ENCODE measurements at places on chromosomes 7 and 10.

- DNase-seq, result peak; percentile 90
Observed at GRCh38 chr10:33134011-33134751, 176.2 kb upstream of the ITGB1 start.

DNA sequence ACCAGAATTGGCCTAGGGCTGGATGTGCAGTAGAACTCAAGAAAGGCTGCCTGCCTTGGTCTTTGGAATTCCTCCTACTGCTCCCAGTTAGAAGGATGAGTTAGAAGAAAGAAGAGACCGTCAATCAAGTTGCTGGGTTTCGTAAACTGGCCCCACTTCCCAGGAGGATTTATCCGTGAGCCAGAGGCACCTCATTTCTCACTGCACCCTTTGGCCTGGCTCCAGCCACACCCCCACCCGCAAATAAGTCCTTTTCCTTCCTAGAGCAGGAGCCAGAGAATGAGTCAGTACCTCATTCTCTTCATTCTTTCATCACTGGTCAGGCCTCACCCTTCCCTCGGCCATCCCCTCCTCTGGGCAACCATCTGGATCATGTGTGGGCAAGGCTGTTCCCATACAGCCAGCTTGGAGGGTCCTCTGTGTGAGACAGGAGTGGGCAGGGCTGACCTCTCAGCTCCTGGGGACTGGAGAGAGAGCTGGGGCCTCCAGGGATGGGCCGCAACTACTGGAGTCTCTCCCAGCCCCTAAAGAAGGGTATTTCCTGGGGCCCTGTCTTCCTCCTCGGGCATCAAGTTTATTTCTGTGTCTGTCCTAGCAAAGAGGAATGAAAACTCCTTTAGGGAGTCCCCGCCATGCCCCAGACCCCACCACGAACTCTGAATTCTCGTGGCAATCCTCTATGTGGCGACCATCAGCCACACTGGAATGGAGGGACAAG, 87.2 kb upstream of the DUSP5 start:
- DNase-seq, result peak; percentile 89

DNA sequence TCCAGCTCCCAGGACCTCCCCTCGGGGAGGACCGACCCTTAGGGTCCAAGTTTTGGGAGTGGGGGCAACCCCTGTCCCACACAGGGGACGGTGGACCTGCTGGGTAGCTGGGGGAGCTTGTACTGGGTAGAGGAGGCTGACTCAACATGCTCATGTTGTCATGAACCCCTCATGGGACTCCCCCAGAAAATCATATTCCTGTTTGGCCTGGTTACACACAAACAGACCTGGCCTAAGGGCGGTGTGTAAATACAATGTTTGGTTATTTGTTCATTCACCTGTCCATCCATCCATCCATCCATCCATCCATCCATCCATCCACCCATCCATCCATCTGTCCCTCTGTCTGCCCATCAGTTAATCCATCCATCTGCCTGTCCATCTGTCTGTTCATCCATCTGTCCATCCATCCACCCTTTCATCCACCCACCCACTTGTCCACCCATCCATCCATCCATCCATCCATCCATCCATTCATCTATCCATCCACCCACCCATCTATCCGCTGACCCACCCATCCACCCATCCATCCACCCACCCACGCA, 92.9 kb downstream of the DNAJB6 start:
- no peak for DNase-seq

- DNase-seq, result peak; percentile 75
Observed at GRCh38 chr7:108234281-108234680, 104.1 kb upstream of the LAMB4 start.

- DNase-seq, result no peak
Observed at GRCh38 chr10:131034451-131034850, 277.1 kb downstream of the TCERG1L start.

DNA sequence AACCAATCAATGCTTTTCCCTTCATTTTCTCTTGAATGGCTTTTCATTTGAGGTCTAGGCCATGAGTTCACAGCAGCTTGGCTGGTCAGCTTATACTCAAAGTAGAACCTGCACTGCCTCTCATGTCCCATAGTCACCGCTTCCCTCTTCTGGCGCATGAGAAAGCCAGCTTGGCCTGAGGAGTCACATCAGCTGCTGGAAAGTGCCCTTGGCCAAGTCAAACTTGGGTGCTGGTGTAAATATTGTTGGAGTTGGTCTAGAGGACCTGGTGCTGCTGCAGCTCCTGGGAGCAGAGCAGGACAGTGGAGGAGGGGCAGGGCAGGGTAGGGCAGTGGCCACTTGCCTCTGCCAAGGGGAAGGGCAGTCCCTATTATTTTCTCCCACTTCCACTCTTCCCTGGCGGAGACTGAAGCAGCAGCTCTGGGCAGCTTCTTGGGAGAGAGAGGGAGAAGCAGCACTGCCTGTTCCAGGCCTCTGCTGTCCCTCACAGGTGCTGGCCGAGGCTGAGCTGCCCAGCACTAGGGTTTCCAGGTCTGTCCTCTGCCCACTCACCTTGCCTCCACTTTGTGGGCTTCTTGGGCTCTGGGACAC, 12.8 kb downstream of the UBE2D4 start:
- DNase-seq, result no peak

DNA sequence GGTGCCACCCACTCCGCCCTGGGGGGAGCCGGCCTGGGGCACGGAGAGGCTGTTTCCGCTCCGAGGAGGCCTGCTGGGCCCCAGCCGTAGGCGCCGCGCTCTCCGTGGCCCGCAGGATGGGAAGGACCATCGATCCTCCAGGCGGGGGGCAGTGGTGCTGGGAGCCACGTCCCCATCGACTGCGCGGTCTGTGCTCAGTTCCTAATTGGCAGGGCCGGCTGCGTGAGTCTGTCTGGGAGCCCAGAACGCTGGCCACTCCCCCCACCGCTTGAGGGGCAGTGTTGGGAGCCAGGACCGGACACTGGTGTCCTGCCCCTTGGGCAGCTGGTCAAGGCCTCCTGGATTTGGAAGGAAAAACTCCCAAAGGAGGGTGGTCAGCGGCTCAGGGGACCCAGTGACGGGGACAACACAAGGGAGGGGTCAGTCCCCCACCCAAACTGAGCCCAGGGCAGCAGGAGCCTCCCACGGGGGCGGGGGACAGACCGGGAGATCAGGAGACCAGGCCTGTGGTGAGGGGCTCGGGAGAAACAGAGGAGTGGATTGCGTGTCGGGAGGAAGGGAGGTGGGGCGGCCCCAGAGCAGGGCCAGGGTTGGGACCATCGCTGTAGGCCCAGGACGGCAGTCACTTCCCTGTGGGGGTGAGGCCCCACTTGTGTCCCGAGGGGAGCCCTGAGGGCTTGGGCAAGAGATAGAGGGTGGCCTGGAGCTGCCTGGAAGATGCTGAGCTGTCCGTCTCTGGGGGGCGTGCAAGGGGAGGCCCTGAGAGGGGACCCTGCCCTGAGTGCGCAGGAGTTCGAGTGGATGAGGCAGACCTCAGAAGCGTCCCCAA, 89.0 kb downstream of the UNCX start:
- no peak for DNase-seq

DNA sequence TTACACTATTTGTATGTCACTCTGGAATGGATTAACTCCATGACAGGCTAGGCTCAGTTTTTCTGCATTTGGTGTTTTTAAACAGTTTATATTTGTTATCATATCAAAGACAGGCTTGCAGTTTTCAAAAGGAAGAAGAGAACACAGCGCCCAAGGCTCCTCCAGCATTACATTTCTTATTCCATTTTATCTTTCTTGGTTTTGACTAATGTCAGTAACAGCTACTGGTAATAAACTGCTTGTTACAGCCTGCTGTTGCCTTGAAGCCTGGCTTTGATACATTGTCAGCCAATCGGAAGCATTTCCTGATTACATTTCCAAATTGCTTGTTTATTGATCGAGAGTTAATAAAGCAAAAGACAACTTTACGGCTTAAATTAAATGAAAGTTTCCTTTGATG, 166.0 kb upstream of the MDFIC start:
- DNase-seq, result no peak

- DNase-seq, result peak; percentile 43
Observed at GRCh38 chr7:95865716-95866371, 93.5 kb downstream of the DYNC1I1 start.

DNA sequence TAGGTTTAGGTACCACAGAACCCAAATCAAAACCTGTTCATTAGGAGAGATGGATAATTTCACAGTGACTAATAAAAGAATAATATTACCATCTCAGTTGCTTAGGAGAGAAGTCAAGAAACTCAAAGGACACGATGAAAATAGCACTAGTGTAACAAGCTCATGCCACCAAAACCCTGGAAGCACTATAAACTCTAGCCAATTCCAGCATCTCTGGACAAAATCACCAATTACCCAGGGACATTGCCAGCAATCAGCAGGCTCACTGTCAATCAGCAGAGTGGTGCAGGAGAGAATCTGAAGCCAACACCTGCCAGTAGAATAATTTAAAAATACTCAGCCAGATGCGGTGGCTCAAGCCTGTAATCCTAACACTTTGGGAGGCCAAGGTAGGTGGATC, 88.9 kb downstream of the ARMH3 start:
- no peak for DNase-seq

GRCh38 chr7:116554911-116555310, 30.1 kb downstream of the CAV1 start:
- no peak for DNase-seq

DNA sequence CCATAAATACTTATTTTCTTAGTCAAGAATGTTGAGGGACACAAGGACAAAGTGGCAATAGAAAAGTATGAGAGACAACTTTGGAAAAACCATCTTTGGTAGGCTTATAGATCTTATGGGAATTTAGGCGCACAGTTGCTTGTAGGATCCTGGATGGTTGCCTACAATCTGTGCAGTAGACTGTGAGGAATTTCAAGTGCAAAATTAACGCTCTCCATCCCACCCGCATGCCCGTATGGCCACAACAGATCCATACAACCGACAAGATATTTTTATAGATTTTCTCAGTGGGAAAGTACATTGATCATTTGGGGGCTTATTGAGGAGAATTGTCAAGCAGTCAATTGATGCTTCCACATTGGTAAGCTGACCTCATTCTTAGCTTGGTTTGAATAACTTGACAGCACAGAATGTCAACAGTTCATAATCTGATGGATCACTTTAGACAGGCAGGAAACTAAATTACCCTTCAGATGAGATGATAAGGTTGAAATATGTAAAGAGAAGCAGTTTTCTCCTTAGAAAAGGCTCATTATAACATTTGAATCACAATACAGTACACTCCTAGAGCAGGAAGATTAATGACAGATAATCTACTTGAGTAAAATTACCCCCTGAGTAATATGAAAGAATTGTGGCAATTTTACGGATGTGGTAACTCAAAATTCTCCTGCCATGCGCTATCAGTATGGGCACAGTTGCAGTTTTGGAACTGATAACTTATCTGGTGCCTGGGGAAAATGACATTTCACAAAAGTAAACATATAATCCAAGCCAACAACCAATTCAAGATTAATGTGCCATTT, 479.7 kb downstream of the KIF20B start:
- no peak for DNase-seq

- DNase-seq, result no peak
Observed at GRCh38 chr7:27215356-27215755, 15.5 kb upstream of the HOXA13 start.

- DNase-seq, result no peak
Observed at GRCh38 chr10:23341004-23341403, 3.6 kb downstream of the C10orf67 start.

DNA sequence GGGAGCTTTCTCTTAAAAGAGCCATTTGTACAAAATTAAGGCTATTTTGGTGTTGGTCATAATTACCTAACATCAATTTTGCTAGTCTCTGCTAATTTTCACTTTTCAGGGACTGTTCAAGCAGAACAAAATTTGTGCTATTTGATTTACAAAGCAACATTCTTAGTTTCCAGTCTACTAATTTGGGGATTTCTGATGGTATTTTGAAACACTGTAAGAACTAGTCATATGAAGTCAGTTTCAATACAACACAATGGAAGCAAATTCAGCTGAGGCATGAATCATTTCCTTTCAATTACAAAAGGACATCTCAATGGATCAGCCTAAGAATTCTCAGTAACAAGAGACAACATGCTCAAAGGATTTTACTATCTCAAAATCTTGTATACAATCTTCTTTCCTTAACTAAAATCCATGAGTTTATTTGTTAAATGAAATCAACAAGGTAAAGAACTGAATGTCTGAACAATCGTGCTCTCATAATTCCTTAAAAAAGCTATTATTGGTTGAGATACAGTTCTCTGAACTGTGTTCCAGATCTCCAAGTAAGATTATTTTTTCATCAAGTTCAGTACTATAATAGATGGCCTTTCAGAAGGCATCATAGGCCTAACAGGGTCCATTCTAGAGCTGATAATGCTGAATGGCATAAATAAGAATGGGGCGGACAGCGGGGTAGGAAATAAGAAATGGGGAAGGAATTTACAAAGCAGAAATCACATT, 144.6 kb downstream of the NRCAM start:
- DNase-seq, result peak; percentile 89

DNA sequence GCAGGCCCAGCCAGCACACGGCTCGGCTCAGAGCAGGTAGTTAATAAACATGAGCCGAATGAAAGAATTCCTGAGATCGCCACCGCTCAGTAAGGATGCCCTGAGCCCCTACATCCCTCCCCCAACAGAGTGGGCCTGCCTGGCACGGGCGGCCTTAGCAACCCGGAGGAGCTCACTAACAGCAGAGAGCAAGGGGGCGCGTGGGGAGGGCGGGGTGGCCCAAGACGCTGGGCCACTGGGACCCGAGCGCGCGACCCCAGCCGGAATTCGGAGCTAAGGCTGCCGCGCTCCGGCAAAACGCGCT, 403 bp upstream of the ENO4 start:
- DNase-seq, result no peak

- DNase-seq, result no peak
Observed at GRCh38 chr10:67771200-67771599, 66.8 kb downstream of the DNAJC12 start.

- DNase-seq, result no peak
Observed at GRCh38 chr7:34026481-34027190, 121.3 kb downstream of the BMPER start.

GRCh38 chr7:148146346-148146745, 444.2 kb upstream of the C7orf33 start:
- DNase-seq, result no peak

- no peak for DNase-seq
Observed at GRCh38 chr10:11553773-11554381, 57.6 kb downstream of the USP6NL start.

- DNase-seq, result no peak
Observed at GRCh38 chr10:2618690-2619089, 448.7 kb upstream of the PFKP start.

DNA sequence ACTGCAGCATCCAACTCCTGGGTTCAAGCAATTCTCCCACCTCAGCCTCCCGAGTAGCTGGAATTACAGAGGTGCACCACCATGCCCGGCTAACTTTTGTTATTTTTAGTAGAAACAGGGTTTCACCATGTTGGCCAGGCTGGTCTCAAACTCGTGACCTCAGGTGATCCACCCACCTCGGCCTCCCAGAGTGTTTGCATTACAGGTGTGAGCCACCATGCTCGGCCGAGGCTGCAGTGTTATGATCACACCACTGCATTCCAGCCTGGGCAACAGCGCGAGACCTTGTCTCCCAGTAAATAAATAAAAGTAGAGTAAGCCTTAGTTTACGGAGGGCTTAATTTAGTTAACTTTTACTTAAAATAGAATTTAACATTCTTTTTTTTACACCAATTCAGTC, 23.7 kb upstream of the IGF2BP3 start:
- no peak for DNase-seq

All from endothelial cell of umbilical vein (primary cell).